Hematopoietic multipotent progenitor cell treated with erythropoietin and hydrocortisone succinate and interleukin-3 and kit ligand, for 4 days (in vitro differentiated cells): ENCODE measurements at places on chromosomes 4 and X.

DNA sequence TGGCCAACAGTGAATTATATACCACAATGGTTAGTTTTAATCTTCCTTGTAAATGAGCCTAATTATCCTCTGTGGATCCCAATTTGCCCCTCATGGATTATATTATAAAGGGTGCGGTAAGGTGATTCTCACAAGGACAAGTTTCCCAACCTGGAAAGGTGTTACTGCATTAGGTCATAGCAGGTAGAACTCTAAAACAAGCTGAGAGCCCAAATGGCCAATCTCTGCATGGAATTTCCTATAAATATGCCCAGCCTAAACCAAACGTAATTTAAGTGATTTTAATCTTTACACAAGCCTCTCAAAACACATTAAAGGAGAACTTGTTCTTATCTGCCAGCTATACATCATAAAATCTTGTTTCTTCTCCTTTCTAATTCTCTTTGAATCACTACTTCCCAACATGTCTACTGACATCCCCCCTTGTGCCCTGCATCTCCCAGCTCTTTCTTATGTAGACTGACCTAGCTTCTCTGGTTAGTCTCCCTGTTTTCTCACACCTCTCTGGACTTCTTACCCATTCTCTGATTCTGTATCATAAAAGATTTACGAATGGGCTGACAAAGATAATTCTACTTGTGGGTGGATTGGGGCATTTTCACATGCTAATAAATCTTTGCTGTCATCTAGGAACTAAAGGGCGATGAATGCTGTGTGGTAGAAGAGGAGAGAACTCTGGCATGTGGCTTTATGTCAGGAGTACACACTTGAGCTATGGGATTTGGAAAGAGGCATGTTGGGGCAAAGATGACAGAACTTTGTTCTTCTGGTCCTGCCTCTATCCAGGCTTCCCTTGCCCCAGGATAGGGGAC is 94.3 kb upstream of the PGRMC2 start:
- no peak for DNase-seq

- no peak for DNase-seq
Measured at GRCh38 chrX:39689376-39690104, 408.2 kb downstream of the BCOR start.

DNA sequence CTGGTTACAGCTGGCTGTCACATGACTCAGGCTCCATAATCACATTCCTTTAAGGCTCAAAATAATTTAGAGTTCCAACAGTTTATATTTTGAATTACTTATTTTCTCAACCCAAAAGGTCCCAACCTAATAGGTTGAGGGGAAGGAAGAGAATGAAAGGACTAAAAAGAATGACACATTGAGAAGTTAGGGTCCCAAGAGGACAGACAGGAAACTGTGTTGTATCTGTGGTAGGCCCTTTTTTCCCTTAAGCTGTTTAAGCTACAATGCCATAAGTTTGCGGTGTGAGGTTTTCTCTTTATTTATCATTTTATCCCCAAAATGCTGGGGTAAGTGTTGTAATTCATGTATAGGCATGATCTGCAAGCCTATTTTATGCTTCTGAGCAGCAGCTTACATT is 290.2 kb downstream of the ZNF674 start:
- no peak for DNase-seq

DNA sequence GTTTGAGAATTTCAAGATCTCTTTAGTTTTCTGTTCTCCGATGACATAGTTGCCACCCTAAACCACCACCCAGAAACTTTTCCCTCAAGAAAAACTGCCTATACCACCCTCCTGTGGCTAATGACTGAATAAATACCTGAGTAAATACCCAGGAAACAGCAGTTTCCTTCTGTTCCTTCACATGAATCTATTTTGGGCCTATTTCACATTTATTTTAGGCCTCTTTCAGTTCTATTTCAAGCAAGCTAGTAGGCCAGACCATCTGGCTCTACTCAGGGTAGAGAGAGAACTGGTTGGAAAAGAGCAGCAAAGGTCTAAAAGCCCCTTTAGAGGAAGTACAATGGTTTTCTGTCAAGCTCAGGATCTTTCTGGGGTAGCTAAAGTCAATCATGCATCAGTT is 23.4 kb downstream of the ARHGEF9 start:
- DNase-seq: peak; percentile 54

DNA sequence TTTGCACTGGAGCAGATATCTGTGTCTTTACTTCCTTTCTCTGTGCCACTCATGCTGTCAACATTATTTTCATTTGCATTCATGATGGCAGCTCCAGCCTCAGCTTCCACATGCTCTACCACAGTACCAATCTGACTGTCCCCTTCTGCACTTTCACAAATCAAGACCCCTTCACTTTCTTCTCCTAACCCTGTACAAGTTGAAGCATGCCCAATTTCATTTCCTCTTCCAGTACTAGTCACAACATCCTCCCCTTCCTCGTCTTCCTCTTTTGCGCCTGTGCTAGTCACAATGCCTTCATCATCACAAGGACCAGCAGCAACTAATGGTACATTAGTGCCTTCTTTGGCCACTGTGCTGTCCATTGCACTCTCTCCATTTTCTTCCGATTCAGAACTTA is 26.5 kb downstream of the BOD1L1 start:
- no peak for DNase-seq

DNA sequence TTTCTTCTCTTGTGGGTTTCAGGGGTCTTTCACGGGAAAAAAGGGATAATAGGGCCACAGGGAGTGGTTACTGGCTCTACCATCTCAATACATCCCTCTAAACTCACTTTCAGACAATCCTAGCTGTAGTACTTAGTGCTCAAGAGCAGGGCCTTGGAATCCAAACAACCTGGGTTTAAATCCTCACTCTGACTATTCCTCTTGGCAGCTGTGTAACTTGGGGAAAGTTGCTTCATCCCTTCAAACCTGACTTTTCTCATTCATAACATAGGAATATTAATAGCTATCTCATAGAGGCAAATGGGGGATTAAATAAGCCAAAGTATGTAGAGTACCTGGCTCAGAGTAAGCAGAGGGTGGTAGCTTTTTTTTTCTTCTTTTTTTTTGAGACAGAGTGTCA is 32.4 kb downstream of the CCNG2 start:
- DNase-seq: no peak

- DNase-seq: peak; percentile 82
Measured at GRCh38 chrX:77788050-77788449, 2.0 kb upstream of the ATRX start.

GRCh38 chrX:110268886-110269285 is 49.0 kb downstream of the AMMECR1 start:
- DNase-seq: peak; percentile 21

GRCh38 chr4:166363198-166363597 is 490.2 kb downstream of the TLL1 start:
- no peak for DNase-seq

- no peak for DNase-seq
Measured at GRCh38 chr4:16729336-16729735, 169.1 kb downstream of the LDB2 start.

GRCh38 chr4:23036503-23036902 is 343.8 kb downstream of the GBA3 start:
- DNase-seq: no peak

GRCh38 chr4:6912441-6912840 is 2.8 kb downstream of the TBC1D14 start:
- DNase-seq: peak; percentile 40

- no peak for DNase-seq
Measured at GRCh38 chrX:1450361-1451161, 2.1 kb downstream of the ASMTL start.

DNA sequence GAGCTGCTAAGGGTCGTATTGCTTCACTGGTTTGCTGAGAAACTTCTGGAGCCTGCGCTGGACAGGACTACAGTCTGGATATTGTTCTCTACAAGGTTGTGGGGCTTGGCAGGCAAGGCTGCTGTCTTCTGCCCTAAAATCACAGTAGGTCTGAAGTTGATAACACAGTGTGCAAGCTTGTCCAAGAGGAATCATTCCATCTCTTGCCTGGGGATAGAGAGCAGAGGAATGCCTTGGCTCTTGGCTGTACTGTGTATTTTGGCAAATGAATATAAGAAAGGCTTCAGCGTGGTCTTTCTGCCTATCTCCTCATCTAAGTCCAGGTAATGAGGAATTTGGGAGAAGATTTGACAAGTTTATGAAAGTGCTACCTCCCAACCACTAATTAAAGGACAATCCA is 9.4 kb upstream of the RASL11B start:
- no peak for DNase-seq

GRCh38 chr4:26108054-26108453 is 194.0 kb downstream of the SMIM20 start:
- no peak for DNase-seq

GRCh38 chrX:68988865-68989264 is 160.0 kb downstream of the EFNB1 start:
- no peak for DNase-seq

DNA sequence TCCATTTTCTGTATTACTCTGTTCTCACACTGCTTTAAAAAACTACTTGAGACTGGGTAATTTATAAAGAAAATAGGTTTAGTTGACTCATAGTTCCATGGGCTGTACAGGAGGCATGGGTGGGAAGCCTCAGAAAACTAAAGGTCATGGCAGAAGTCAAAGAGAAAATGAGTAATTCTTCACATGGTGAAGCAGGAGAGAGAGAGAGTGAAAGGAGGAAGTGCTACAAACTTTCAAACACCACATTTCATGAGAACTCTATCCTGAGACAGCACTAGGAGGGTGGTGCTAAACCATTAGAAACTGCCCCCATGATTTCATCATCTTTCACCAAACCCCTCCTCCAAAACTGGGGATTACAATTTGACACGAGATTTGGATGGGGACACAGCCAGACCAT is 108.0 kb upstream of the PBDC1 start:
- no peak for DNase-seq

DNA sequence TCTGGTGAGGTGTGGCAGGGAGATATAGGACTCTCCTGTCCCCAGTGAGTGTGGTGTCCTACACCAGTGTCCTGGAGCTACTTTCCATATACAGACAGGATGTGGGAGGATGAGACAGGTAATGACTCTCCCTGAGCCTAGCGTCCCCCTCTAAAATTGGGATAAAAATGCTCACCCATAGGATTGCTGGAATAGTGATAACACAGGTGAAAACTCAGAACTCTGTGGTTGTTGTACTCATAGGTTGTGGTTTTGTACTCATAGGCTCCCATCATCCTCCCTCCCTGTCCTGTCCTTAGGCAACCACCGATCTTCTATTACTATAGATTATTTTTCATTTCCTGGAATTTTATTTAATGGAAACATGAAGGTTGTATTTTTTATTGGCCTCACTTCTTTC is 60.7 kb upstream of the NXF3 start:
- DNase-seq: no peak

GRCh38 chrX:55767100-55767499 is 49.6 kb downstream of the RRAGB start:
- DNase-seq: no peak

DNA sequence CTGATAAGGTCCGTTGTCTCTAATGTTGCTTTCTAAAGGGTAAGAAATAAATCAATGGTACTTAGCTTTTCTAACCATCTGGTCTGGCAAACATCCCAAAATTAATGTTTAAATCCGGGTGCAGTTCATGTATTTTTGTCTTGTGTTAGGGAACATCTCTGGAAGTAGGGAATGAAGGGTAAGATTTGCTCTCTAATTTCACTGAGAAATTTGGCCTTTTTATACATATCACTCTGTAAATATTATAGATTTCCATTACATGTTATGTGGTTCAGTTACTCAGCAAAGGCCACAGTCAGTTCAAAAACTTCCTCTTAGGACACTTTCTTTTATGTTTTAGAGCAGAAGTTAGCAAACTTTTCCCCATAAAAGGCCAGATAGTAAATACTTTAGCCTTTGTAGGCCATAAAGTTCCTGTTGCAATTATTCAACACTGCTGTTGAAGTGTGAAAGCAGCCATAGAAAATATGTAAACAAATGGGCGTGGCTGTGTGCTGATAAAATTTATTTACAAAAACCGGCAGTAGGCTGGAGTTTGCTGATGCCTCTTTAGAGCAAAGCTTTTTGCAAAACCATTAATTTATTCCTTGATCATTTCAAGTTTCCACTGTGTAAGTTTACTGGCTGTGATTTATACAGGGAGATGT is 218.1 kb downstream of the ANTXR2 start:
- peak; percentile 3 for DNase-seq

DNA sequence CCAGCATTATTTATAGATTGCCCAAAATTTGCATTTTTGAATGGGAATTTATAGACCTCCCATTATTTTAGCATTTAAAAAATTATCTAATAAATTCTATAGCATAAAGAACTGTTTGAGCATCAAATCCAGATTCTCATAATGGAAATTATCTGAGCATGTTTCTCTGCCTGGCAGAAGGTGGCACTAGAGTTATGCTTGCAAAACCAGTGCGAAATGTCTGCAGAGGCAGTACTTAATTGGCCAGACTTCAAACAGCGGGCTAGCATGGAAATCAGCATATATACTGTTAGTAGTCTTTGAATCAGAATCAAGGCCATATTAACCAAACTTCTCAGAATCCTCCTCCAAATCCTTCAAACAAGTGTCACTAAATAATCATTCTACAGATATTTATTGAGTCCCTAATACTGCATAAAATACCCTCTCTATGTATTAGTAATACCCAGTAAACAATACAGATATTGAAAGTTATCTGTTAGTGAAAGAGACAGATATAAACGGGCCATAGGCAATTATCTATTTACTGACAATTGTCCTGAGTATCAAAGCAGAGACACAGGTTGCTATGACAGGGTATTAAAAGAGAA is 78.7 kb upstream of the DCLK2 start:
- peak; percentile 78 for DNase-seq

- no peak for DNase-seq
Measured at GRCh38 chr4:62930884-62931283, 1478.4 kb downstream of the TECRL start.

GRCh38 chr4:156901871-156902270 is 69.7 kb downstream of the PDGFC start:
- DNase-seq: no peak
